H1 (cell line): ENCODE measurements at places on chromosomes 11 and 22. TPM values are rescaled to one million over a fixed set of nuclear protein-coding genes. Genes with fewer than 3 reads are reported as not detected.

DNA sequence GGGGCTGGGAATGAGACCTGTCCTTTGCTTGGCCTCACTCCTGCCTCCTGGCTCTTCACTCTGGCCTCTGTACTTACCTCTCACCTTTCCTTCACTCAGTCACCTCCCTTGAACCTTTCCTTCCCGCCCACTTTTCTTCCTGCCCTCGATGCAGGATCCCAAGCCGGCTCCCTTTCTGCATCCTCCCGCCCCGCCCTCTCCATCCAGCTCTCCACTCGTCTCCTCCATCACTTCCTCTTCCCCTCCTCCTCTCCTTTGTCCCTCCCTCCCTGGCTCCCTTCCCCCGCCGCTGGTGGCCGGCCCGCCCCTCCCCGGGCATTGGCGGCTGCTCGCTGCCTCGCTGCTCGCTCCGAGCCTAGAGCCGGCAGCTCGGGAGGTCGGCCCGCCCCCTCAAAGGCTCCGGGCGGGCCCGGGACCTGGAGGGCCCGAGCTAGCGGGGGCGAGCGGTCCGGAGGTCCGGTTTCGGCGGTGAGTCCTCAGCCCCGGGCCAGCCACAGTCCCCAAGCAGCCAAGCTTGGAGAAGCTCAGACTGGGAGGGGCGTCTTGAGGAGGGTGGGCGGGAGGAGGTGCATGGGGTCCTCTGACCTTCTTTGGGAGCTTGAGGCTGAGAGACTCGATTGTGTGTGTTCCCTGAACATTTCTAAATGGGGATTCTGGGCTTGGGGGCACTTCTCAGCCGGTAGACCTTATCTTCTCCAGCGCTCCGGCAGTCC lies 13.8 kb downstream of the PHLDB1 start:
- no peak for DNase-seq

GGT1 gene
- 14.0 and 14.4 TPM in 2 replicates for total RNA-seq

DNA sequence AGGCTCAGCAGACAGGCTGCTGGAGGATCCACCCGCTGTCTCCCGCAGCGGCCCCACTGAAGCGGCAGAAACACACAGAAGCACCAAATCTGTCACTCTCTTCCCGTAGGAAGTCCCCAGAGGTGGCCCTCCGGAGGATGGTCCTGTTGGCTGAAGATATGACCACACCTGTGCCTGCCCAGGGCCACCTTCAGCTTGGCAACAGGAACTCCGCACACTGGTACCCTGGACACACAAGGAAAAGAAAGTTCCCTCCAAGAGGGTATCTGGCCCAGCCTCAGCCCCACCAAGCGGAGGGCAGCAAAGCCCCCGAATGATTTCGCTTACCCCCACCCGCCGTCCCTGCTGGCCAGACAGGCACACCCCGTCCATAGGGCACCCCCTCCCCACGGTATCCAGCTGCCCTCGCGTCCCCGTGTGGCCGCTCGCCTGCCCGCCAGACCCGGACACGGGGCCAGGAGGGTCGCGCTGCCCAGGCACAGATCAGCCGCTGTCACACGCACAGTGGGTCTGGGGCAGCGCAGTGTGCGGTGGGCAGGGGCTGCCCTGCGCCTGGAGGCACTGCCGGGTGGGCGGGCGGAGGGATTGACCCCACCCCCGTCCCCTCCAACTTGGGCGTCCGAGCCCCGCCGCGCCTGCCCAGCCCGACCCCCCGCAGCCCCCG lies 7.0 kb downstream of the RASSF7 start:
- no peak for DNase-seq

DNA sequence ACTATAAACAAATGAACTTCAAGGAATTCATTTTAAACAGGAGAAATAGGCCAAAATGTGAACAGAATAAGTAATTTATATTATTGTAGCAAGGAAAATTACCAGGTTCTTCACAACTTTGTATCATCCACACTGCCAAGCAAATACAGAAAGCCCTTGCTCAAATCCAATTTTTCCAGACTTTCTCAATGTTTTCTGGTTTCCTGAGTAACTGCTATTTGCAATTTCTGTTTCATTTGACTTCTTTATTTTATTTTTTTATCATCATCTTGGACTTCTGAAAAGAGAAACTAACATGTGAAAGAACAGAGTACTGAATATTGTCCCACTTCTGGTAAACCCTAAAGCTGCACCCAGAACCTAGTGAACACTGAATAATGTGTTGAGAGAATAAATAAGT lies 61.0 kb downstream of the SLC1A2 start:
- no peak for DNase-seq

DNA sequence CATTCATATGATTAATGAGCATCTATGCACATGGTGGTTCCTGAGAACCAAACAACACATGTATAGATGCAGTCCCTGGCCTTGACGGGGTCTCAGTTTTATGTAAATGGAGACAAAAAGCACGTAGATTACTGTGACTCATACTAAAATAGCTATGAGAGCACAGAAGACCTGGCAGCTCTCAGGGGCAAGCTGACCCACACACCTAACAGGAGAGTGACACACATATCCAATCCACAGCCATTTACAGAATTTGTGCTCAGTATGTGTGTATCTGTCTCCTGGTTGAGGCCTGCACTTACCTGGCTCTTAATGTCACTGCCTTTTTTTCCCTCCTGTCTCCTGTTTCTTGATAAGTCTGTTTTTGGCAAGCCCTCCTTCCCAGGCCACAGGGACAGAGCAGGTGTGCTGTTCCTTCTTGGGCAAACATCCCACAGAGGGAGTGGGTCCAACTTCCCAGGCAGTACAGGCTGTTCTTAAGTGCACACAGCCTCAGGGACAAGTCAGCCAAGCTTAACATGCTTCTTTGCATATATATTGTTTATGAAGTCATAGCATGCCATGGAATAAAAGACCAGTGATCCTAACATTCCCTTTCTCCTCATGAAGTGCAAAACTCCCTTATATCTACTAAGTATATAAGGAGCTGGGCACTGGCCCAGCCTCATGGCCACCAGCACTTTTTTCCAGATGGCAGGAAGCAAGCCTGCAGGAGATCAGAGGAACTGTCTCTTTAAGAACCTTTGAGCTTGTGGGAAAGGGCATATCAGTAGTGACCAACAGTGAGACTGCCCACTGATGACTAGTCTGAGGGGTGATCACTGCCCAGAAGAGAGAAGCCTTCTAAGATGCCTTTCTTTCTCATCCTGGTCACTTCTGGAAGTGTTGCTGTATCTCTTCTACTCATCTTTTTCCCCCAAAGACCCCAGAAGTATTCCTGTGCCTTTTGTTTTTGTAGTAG lies 124.7 kb upstream of the CCDC90B start:
- DNase-seq = no peak

C1QTNF6 gene
- total RNA-seq = 3.1 and 4.6 TPM in 2 replicates

- DNase-seq = no peak
Measured at GRCh38 chr22:24289114-24289513, 18.5 kb downstream of the SPECC1L start.
